Transverse colon (tissue), 4 donors: ENCODE measurements at places on chromosomes 4 and X.

DNA sequence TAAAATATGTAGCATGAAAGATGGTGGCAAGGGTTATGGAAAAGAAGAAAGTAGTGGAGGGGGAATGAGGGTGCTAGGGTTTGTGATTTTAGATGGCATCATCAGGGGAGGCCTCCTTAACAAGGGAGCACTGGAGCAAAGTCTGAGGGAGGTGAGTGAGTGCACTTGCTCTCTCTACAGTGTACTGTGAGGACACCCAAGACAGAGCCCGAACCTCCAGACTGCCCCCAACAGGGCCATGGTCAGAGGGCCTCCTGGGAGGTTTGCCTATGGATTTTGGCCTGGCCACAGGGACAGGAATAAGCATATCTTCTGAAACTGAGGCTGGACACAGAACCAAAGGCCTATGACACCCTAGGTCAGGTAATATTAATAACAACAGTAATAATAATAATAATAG lies 21.4 kb upstream of the PJA1 start:
- no peak overlapping the region for H3K27ac ChIP-seq
- no peaks in the 10 kb centered on the region for H3K27me3 ChIP-seq
- H3K4me1 ChIP-seq, result no peaks in the 10 kb centered on the region
- no peak overlapping the region for H3K4me3 ChIP-seq

DNA sequence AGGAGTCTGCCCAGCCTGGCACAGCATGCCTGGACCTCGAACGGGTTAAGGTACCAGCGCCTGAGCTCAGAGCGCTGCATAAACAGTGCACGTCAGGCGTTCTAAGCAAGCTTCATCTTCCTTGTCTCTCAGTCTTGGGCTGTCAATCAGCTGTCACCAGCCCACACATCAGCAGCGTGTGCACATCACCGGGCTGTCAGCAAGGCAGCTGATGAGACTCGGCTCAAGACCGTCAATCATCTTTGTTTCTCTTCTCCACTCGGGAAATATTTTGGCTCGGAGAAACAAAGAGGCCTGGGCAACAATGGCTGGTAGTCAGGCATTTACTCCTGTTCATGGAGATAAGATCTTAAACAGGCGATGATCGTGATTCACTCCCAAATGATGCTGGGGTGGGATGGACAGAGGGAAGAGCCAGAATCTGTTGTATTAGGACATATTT lies 141.3 kb downstream of the LDB2 start:
- DNase-seq, result no peak
- no peak overlapping the region for H3K27ac ChIP-seq
- no peak overlapping the region for H3K4me3 ChIP-seq
- H3K4me1 ChIP-seq, result no peaks in the 10 kb centered on the region
- no peaks in the 10 kb centered on the region for H3K36me3 ChIP-seq

DNA sequence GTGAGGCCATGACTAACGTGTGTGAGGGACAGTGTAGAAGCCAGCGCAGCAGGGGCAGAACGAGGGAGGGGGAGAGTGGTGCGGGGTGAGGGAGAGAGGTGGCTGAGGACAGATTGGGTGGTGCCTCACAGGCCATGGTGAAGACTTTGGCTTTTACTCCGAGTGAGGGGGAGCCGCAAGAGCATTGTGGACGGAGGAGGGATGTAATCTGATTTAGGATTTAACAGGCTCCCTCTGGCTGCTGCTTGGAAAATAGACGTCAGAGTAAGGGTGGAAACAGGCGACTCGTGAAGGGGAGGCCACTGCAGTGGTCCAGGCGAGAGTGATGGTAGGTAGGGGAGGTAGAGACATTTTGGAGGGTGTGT lies 13.0 kb downstream of the PPP1R3F start:
- H3K4me3 ChIP-seq, result no peak overlapping the region
- DNase-seq, result no peak
- no peaks in the 10 kb centered on the region for H3K27me3 ChIP-seq
- no peak overlapping the region for H3K27ac ChIP-seq

- H3K27me3 ChIP-seq, result no peaks in the 10 kb centered on the region
- H3K4me1 ChIP-seq, result no peaks in the 10 kb centered on the region
- H3K27ac ChIP-seq, result no peak overlapping the region
- H3K4me3 ChIP-seq, result no peak overlapping the region
- DNase-seq, result no peak
These were observed 261.6 kb upstream of the ANKRD50 start for GRCh38 chr4:124974152-124974551.

DNA sequence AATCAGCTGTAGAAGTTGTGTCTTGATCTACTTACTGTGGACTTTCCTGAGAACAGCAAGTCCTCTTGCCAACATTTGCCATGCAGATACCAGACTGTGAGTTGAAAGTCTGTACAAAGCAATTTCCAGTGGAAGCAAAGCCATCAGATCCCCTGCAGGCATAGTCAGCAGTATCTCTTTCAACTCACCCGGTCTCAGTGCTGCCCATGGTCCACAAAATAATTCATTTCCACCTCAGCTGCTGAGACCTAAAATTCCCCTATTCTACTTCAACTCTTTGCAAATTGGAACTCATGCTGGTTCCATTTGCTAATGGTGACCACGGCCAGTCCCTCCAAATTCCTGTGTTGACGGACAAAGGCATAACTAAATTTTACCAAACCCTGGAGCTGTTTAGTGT lies 46.0 kb upstream of the RPL34 start:
- DNase-seq, result no peak
- no peaks in the 10 kb centered on the region for H3K36me3 ChIP-seq
- H3K4me3 ChIP-seq, result no peak overlapping the region
- H3K27ac ChIP-seq, result no peak overlapping the region
- no peaks in the 10 kb centered on the region for H3K4me1 ChIP-seq

DNA sequence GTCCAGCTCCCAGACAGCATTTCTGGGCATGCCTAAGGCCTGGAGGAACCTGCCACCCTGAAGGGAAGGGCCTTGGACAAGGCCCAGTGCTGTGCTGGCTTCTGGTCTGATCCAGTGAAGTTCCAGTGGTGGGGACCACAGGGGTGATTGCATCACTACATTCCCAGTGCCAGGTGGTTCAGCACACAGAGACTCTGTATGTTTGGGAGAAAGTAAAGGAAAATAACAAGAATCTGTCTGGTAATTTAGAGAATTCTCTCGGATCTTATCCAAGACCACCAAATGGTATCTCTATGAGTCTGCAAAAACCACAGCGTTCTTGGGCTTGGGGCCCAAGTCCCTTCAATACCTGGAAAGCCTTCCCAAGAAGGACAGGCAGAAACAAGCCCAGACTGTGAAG lies 131.8 kb upstream of the MAD2L1 start:
- no peaks in the 10 kb centered on the region for H3K27me3 ChIP-seq
- no peaks in the 10 kb centered on the region for H3K36me3 ChIP-seq
- H3K27ac ChIP-seq, result no peak overlapping the region
- H3K4me1 ChIP-seq, result no peaks in the 10 kb centered on the region
- no peak for DNase-seq
- no peak overlapping the region for H3K4me3 ChIP-seq

DNA sequence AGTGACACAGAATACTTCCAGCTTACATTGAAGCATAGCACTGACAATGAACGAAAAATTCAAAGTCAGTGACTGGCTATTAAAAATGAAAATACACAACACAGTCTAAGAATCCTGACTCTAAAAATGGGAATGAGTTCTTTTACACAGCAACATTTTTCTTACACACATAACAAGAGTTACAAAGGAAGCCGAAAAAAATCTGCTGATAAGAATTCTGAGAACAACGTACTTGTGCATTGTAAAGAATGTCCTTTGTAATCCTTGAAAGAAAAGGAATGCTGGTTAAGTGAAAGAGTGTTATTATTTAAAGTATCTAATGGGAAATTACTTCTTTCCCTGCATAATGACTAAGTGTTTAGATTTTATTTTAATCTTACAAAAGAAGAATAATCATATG lies 199.4 kb downstream of the PRDM5 start:
- H3K4me1 ChIP-seq, result peaks cover 3% of the 10 kb centered on the region
- DNase-seq, result no peak
- H3K36me3 ChIP-seq, result no peaks in the 10 kb centered on the region
- H3K27me3 ChIP-seq, result no peaks in the 10 kb centered on the region
- H3K4me3 ChIP-seq, result no peak overlapping the region

GRCh38 chr4:162164906-162165510 lies 1.2 kb upstream of the FSTL5 start:
- H3K27ac ChIP-seq, result no peak overlapping the region
- H3K36me3 ChIP-seq, result no peaks in the 10 kb centered on the region
- peaks cover 20% of the 10 kb centered on the region for H3K27me3 ChIP-seq

- no peak for DNase-seq
- H3K27ac ChIP-seq, result no peak overlapping the region
- H3K4me3 ChIP-seq, result no peak overlapping the region
- peaks cover 43% of the 10 kb centered on the region for H3K36me3 ChIP-seq
- no peaks in the 10 kb centered on the region for H3K4me1 ChIP-seq
- no peaks in the 10 kb centered on the region for H3K27me3 ChIP-seq
These were observed 53.8 kb downstream of the TNIP2 start for GRCh38 chr4:2702361-2702760.

DNA sequence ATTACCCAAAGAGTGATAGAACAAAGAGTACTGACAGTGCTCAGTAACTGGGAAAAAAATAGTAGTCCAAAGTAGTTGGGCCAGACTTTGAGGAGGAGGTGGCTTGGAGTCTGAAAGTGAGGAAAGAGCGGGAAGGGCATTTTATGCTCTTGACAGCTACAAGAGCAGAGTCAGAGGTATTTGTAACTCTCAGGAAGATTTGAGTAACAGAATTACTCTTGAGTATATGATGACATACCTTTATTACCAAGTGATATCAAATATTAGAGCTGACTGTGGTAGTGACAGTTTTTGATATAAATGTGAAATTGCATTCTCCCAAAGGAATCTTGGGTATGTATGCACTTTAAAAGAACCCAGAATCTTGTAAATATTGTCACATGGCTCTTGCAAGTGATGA lies 2.2 kb downstream of the SLAIN2 start:
- DNase-seq, result no peak
- peaks cover 26% of the 10 kb centered on the region for H3K4me1 ChIP-seq
- no peaks in the 10 kb centered on the region for H3K27me3 ChIP-seq

DNA sequence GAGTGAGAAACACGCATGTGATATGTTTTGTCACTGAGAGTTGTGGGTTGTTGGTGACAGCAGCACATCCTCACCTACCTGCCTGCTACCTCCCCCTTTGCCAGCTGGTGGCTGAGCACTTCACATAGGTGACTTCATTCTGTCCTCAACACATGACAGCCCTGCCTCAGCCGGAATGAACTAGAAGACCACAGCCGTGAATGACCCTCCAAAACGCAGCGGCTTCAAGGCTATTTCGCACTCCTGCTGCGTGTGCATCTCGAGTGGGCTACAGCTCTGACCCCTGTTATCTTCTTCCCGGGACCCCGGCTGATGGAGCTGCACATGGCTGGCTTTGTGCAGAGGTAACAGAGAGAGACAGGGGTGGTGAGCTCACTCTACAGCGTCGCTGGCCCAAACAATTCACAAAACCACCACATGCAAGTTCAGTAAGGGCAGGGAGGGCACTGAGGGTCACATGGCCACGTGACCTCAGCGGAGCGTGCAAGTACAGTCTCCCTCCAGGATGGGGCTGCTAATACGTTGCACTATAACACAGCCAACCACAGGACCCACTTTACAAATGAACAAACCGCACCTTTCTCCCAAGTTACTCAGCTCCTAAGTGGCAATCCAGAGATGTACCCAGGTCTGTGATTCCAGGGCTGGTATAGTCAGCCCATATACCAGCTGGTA lies 6.3 kb upstream of the PPP2R2C start:
- DNase-seq, result no peak
- peaks cover 12% of the 10 kb centered on the region for H3K27me3 ChIP-seq
- H3K4me1 ChIP-seq, result no peaks in the 10 kb centered on the region
- no peak overlapping the region for H3K4me3 ChIP-seq
